Activated T-helper 1 cell treated with anti-CD3 and anti-CD28 coated beads, Interleukin-12 subunit alpha, Interleukin-12 subunit beta, Interleukin-2, Interleukin-4 antibody, amounts not matched to agents 30 ng/mL and 10 ng/mL and 1 ng/mL, durations not matched to agents 14 hours and 24 hours and 36 hours (primary cell): ENCODE measurements at places on chromosomes 7 and 10. TPM values are rescaled to one million over a fixed set of nuclear protein-coding genes. Genes with fewer than 3 reads are reported as not detected.

EFCAB10 gene
- not detected in 2 replicates for total RNA-seq

DNA sequence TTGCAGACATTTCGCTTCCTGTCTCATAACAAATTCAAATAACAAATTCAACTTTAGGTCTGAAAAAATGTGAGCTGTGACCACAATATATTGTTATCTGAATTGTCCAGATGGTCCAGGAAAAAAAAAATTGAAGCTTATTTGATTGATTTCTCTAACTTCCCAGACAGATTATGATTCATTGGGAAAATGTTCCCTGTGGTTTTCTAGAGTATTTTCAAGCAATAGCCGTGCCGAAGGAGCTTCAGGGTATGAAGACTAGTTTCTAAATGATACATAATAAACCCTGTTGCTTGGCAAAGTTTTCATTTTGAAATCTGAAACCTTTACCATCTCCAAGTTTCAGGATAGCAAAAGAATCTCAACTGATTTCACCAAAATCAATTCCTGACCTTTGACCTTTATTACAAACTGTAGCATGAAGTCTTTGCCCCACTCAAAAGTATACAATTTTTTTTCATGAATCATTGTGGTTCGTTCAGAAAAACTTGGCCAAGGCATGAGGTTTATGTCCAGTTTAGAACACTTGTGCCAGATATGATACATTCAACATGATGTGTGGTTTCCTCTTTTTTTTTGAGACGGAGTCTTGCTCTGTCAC lies 109.9 kb downstream of the JCAD start:
- no peak for DNase-seq

GRCh38 chr10:3095373-3096139 lies 28.2 kb downstream of the PFKP start:
- peak; percentile 57 for DNase-seq

DNA sequence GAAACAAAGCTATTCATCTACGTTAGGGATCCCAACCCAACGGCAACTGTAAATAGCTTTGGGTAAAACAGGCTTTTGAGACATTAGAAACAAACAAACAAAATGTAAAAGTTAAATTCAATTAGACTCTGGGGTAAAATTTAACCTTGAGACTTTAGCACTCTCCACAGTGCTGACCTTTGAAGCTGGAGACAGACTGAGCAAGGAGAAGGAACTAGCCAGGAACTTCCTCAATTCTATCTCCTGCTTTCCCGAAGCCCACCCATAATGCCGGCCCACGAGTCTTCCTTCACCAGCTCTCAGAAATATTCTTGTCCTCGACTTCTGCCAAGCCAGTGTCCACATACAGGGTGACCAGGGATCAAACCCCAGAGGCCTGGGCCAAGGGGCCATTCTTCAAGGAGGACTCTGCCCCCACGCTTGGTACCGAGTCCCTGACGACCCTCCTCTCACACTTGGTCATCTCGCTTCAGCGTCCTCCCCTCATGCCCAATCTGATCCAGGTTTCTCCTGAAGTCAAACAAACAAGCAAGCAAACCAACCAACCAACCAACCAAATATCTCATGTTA lies 114.1 kb downstream of the HIPK2 start:
- DNase-seq: no peak

- no peak for DNase-seq
These were observed 26.9 kb downstream of the PRSS2 start for GRCh38 chr7:142797391-142798377.

UCN3 gene
- not detected in 2 replicates for total RNA-seq

- DNase-seq: no peak
These were observed 122.6 kb downstream of the INHBA start for GRCh38 chr7:41579961-41580935.
